Amniotic epithelial cell (primary cell): ENCODE measurements at places on chromosomes 3 and 15.

- no peak for DNase-seq
Measured at GRCh38 chr3:168216851-168217250, 121.1 kb upstream of the GOLIM4 start.

DNA sequence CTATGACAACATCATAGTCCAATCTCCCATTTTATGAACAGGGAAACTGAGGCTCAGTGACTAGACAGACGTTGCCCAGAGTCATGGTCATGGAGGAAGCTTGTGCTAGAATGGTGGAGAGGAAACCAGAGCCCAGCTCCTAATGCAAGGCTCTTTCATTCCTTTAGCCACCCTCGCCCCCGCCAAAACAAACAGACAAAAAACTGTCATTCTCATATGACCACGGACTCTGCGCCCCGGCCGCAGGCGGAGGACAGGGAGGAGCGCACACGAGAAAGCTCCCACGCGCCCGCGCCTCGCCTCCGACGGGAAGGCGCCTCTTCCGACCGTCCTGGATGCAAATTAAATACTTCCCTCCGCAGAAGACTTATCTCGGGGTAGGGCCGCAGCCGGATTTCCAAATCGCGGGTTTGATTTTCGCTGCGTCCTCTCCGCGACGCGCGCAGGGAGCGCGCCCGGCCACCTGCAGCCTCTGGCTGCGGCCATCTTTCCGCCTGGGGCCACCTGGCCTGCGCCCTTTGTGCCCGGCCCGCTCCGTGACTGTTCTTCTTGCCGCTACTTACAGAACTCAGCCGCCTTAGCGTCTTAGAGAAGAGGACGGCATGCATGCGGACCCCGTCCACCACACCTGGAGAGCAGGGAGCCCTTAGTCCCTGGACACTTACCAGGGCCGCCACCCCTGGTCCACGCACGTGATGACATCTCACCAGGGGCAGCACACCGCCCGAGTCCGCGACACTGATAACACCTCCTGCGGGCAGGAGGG is 670 bp upstream of the ATP13A3 start:
- peak; percentile 27 for DNase-seq

DNA sequence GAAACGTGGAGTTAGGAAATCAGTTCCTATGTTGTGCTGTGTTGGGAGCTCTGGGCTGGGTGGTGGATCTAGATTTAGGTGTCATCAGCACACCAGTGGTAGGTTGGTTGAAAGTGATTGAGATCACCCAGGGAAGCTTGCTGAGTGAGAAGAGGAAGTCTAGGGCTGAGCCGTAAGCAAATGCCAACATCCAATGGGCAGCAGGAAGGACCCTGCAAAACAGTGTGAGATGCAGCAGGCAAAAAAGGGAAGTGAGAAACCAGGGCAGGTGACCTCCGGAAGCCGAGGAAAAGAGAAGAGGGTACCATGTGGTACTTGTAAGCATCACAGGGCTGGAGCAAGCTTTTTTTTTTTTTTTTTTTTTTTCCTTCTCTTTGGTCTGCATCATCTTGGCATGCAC is 15.9 kb upstream of the COPG1 start:
- no peak for DNase-seq

DNA sequence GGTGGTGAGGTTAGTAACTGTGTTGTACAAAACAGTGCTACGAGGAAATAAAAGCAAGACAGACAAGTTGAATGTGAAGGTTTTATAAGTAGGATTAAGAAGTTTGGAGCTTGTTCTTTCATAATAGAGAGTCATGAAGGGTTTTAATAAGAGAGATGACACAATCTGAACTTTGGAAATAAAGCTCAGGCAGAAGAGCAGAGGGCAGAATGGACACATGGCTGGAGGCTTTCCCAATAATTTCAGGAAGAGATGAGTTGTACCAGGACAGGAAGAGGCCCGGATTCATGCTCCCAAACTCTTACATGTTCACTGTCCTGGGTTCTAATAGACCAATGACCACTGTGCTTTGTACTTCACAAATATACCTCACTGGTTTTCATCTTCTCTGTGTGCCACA is 194.8 kb downstream of the SLC9A9 start:
- peak; percentile 45 for DNase-seq

- DNase-seq = no peak
Measured at GRCh38 chr15:92014281-92015030, 160.9 kb downstream of the SLCO3A1 start.

- no peak for DNase-seq
Measured at GRCh38 chr3:71428841-71429596, 154.5 kb downstream of the FOXP1 start.

DNA sequence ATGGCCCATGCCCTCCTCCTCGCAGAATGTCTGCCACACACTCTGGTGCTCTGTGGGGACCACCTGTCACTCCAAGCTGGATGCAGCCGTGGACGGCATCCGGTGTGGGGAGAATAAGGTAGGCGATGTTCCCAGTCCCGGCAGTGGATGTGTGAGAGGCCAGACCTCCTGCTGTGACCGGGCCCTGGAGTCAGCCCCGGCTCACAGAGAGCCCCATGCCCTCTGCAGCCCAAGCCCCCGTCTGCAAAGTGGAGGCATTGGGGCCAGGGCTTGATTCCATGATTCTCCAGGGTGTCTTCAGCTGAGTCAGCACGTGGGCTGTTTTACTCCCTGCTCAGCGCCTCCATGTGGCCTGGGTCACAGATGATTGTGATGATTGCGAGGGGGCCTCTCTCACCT is 32.2 kb downstream of the GOLGA6L10 start:
- DNase-seq = no peak

DNA sequence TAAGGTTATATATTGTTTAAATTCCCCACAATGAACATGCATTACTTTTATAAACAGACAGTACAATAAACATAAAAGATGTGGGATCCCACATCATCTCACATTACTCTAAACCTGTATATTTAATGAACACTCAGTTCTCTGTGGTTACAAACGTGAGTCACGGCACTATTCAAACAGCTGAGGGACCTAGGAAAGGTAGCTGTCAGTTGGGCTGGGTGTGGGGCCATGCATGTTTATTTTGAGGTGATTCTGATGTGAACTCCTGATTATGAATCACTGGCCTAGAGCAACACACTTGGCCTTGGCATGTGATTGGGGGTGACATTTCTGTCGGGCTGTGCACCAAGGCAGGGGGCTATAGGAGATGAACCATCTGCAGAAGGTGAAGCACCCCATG is 147.6 kb upstream of the HACD2 start:
- DNase-seq = peak; percentile 80

DNA sequence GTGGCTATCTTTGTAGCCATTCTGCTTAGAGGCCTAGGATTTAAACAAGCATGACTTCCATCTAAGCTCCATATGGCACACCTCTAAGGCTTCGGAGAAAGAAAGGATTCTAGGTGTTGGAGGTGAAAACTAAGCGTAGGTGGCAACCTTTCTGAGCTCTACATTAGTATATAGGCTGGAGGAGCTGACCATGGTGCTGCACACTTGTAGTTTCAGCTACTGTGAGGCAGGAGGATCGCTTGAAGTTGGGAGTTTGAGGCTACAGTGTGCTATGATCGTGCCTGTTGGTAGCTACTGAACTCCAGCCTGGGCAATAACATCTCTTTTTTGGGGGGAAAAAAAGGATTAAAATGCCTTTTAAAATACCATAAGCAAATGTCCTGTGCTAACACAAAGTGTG is 7.4 kb downstream of the EAF1 start:
- DNase-seq = no peak

DNA sequence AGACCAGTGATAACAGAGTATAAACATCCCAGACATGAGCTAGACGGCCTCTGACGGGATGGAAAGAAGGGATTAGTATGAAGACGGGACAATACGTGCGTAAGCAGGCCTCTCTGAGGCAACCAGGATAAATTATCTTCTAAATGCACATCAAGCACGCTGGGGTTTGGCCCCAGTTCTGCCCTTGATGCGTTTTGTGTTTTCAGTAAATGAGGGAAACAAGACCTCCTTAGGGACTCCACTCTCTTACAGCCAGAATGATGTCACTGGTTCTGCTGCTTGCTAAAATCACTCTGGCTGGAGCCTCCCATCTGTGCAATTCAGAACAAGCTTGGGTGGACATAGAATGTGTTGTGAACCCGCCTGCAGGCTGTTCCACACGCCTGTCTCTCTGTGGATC is 156.0 kb upstream of the MCTP2 start:
- peak; percentile 91 for DNase-seq

- DNase-seq = no peak
Measured at GRCh38 chr3:170467571-170468147, 49.0 kb downstream of the CLDN11 start.
